Cerebellum (tissue), 4 donors: ENCODE measurements at places on chromosomes 1 and 21.

DNA sequence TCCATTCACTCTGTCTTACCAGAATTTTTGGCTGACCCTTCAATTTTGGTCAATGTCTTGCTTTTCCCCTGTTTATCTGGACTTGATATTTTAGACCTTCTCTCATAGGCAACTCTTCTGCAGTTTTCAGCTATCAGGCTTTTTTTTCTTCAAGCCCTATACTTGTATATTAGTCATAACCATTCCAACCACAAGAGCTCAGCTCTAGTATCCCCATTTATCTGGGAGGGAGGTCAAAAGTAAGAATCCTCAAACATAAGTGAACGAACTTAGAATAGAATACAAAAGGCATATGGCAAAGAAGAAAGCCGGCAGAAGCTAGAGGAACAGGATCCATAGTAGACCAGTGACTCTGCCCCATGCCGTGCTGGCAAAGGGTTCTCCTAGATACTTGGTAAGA is 45.9 kb upstream of the TNFSF4 start:
- no peak for DNase-seq

DNA sequence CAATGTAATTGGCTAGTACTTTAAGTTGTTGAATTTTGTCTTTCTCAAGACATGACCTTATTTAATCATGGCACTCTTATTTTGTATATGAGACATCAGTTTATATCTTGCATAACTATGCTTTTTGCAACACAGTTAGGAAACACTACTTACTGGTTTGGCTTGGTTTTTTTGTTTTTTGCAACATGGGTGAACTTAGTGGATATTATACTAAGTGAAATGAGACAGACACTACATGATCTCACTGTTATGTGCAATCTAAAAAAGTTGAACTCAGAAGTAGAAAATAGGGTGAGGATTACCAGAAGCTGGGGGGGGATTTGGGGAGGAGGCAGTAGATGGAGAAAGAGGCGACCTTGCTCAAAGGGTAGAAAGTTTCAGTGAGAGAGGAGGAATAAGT is 132.1 kb downstream of the PLA2G4A start:
- no peak for DNase-seq

DNA sequence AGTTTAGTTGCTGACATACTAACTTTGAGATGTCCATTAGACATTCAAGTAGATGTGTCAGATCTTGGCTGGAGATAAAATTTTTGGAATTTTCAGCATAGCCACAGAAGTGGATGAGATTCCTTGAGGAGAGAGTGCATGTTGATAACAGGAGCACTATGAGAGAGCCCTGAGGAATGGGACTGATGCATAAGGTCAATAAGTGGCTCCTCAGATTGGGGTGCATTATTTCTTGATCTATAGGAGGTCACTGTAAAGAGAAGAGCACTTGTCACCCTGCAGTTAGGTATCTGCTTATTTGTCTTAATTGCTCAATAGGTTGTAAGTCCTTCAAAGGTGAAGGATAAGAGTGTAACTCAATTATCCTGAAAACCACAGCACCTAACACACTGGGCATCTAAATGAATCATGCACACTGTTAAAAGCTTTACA is 52.0 kb upstream of the TACSTD2 start:
- DNase-seq = no peak

GRCh38 chr1:25161981-25162380 is 70.3 kb downstream of the SYF2 start:
- DNase-seq = no peak

GRCh38 chr1:153752571-153753195 is 22.5 kb upstream of the SLC27A3 start:
- no peak for DNase-seq

GRCh38 chr1:203127666-203128430 is at the start of gene ADORA1:
ADORA1 (plus strand) TSS chr1:203127726; CDS start chr1:203128842, 1,116 bp downstream.
- peak; percentile 89 for DNase-seq

DNA sequence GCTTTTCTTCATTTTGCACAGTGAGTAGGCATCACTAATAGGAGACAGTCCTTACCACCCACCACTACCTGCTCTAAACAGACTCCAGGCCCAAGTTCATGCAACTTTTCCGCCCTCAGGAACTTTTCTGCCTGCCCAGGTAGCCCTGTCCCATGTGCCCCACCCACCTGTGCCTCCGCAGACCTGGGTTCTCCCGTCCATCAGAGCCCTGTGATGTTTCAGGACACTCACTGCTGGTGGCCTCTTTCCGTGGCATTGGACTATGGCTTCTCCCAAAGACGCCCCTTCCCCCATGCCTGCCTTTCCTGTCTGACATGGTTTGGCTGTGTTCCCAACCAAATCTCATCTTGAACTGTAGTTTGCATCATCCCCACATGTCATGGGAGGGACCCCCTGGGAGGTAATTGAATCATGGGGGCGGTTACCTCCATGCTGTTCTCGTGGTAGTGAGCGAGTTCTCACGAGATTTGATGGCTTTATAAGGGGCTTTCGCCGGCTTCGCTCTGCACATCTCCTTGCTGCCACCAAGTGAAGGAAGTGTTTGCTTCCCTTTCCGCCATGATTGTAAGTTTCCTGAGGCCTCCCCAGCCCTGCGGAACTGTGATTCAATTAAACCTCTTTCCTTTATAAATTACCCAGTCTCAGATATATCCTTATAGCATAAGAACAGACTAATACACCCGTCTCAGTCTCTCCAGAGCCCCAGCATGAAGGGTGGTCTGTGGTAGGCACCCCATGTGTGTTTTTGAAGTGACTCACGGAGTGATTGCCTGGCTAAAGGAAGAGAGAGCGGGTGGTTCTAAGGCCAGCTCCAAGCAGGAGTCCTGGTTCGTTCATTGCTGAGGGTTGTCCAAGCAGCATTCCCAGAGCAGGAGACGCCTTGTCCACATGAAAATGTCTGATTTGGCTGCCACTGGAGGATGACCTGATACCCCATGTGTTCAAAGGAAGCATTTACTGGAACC is 86.0 kb upstream of the ZBTB40 start:
- DNase-seq = no peak

DNA sequence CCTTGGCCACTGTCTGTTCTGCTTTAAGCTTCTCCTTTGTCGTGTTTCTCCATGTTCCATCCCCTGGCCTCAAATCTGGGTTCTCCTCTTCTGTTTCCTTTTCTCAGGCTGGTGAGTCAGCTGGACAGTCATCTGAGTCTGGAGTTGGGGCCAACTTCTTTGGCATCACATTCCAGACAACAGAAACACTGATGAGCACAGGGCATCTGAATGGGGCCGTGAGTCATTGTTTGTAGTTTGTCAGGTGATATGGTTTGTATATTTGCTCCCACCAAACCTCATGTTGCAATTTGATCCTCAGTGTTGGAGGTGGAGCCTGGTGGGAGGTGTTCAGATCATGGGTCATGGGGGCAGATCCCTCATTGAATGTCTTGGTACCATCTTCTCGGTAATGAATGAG is 14.3 kb upstream of the OLIG2 start:
- DNase-seq = no peak

GRCh38 chr21:36762642-36763041 is 63.7 kb downstream of the SIM2 start:
- DNase-seq = no peak

DNA sequence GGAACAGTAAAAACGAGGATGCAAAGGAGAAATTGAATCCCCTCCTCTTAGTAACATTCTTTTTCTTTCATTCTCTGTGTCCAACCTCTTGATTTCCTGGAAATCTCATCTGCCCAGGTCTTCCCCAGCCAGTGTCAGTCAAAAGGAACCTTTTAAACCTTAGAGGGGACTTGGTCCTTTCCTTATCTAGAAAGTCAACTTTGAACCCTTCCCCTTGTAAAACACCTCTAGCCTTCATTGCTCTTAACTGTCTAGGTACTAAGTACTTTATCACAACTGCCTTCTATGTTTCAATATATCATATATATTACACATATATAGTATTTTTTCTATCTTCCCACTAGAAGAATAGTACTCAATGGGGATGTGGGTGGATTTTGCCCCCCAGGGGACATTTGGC is 282.1 kb downstream of the NTNG1 start:
- DNase-seq = no peak
